ENCODE measurements at places on chromosomes 3 and 15.

- no peak for DNase-seq
Observed at GRCh38 chr15:99135194-99135593, 30.3 kb downstream of the SYNM start.

GRCh38 chr3:31449318-31449717 is 83.4 kb upstream of the STT3B start:
- no peak for DNase-seq

DNA sequence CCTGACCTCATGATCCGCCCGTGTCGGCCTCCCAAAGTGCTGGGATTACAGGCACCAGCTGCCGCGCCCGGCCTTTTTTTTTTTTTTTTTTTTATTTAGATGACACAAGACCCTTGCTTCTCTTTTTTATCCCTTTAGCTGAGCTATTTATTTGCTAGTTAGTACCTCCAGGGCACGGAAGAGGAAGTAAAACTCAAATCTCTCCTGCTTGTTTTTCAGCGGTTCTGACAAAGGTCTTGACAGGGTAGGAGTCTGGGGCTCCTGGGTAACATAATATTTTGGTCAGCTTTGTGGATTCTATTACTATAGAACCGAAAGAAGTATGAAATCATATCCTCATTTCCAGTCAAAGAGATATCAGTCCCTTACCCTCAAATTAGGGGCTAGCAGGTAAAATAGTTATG is 44.0 kb upstream of the ETV5 start:
- DNase-seq, result no peak

- peak; percentile 53 for DNase-seq
Observed at GRCh38 chr3:57060089-57060821, at the start of gene SPATA12. Gene SPATA12, plus strand, starts transcription at chr3:57060664. Its CDS starts 13,031 bp downstream, at chr3:57073695.

DNA sequence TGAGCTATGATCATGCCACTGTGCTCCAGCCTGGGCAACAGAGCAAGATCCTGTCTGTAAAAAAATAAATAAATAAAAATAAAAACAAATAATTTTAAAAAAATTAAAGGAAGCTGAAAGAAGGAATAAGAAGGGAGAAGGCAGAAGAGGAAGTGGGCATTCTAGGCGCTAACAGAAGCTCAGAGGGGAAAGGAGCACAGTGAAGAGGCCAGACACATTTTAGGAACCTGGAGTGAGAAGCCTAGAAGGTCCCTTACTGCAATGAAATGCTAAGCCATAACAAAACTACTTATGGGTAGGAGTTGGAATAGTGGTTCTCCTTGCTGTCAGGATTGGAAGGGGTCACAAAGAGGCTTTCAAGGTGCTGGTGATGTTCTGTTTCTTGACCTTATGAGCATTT is 64.0 kb downstream of the ITGB5 start:
- DNase-seq, result no peak

DNA sequence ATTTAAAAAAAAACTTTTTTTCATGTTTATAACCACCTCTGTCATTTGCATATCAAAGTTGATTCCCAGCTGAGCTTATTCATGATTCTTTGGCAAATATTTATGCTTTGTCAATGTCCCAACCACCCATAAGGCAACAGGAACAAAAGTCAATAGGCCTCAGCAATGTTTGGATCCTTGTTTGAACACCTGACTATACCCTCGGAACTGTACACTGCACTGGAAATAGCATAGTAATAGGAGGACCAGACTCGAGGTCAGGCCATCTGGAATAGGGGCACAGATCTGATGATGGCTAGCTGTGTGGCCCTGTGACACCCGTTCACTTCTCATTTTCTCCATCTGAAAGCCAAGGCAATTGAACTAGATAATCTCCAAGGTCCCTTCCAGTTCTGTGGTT is 301.7 kb upstream of the ATP11B start:
- DNase-seq, result no peak

DNA sequence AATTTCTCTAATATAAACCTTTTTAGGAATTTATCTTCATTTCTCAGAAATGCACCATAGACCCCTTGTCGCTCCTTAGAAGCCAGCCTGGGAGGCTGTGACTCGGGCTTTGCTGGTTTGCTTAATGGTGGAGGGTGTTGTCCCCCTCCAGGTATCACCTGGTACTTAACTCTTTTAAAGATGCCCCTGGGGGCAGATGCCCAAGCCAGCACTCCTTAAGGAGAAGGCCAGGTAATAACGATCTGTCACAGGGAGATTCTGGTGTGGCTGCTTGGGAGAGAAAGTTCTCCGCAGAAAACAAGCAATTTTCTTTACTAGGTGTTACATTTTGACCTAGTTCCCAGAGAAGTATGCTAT is 22.3 kb downstream of the EHD4 start:
- DNase-seq, result no peak

DNA sequence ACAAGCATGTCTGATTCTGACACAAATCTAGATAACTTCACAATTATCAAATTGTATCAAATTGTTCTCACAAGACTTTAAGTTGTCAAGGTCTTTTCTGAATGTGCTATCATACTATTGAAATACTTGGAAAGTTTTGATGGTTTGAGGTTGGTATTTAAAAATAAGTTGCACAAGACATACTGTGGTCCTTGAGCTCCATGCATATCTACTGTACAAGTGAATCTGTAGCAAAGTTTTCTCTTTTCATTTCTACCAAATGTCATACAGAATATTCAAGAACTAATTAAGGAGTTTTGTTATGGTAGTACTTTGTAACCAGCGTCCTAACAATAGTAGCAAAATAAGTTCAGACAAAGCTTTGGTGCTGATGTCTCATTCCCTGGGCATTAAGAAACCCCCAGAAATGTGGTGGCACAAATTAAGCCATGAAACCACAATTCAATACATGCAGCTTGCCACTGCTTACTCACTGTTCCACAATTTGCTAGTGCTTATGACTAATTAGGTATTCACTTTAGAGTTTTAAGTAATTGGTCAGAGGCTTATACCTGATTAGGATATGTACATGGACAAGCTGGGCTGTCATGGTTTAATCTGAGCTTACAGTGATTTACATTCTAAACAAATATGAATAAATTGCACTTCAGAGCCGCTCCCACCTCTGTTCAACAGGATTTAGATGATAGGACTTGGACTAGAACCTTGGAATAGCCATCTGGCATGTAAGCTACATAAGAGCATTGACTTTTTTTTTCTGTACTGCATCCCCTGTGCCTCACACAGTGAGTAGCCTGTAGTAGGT is 8.8 kb downstream of the TBC1D23 start:
- DNase-seq, result peak; percentile 94

DNA sequence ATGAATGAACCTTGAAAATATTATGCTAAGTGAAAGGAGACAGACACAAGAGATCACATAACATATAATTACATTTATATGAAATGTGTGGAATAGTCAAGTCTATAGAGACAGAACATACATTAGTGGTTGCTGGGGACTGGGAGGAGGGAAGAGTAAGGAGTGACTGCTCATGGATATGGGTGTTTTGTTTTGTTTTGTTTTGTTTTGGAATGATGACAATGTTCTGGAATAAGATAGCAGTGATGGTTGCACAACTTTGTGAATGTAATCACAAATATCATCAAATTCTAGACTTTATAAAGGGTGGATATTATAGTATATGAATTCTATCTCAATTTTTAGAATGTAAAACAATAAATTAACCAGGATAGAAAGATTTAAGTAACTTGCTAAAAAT is 57.4 kb upstream of the PHLDB2 start:
- peak; percentile 21 for DNase-seq

DNA sequence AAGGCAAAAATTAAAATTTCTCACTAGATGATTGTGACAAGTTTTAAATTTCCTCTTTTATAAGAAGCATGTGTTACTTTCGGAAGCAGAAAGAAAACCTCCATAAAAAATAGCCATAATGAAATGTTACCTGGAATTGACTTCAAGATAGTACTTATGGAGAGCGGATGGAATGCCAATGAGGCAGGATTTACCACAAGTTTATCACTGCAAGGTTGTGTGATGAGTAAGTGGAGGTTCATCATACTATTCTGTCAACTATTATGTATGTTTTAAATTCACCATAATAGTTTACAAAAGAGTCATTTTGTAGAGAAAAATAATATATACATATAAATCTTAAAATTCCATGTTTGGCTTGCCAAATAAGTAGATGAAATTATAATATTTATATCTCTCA is 230.3 kb downstream of the SCAPER start:
- DNase-seq, result no peak

- no peak for DNase-seq
Observed at GRCh38 chr3:36815375-36815774, 51.0 kb upstream of the DCLK3 start.

Data from SW 1271 (cell line).